ENCODE measurements at places on chromosomes 5 and 9. TPM values are rescaled to one million over a fixed set of nuclear protein-coding genes. Genes with fewer than 3 reads are reported as not detected.

DNA sequence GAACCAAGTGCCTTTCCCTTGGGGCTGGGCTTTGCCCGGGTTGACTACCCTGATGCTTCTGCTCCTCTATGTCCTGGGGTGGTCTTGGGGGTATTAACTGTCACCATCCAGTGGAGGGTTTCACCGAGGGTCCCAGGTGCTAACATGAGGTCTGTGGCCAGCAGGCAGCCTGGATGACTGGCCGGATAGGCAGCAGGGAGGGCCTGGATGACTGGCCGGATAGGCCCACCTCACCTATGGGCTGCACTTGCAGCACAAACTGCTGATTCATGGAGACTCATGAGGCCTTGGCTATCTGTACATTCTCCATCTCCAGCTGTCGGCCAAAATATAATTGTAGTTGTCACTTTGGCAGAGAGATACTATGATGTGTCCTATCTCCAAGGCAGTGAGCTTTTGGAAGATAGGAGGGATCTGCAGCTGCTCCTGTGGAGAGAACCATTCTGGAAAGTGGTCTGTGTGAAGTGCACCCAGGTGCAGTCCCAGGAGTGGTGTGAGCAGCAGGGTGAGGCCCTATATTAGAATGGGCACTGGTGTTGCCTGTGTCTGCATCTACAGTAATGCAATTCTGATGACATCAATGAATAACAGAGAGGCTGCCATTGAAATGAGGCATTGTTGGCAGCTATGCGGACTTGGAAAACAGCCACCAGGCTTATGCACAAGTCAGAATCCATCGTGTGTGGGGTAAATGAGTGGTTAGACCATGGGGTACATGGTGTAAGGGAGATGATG, 26.3 kb upstream of the CDKN2AIPNL start:
- DNase-seq, result no peak

PIP5K1B gene
- 13.8 TPM for total RNA-seq

GRCh38 chr9:108889649-108890067, 27.6 kb downstream of the ACTL7A start:
- DNase-seq, result no peak

ZNF367 gene
- total RNA-seq, result 1.8 TPM

DNA sequence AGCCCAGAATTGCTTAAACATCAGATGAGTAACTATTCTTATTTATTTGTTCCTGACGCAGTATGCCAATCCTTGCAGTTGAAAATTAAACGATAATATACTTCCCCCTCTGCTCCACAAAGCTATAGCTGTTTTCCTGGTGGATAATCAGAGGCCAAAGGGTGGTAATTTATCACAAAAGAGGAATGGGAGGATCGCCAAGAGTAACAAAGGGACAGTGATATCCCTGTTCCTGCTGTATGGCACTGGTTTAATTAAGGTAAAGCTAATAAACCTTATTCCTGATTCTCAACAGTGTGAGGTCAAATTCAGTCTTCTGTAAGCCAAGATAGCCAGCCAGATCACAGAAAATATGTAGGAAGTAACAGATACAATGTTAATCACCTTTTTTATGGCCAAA, 33.4 kb upstream of the PTGER4 start:
- no peak for DNase-seq

- DNase-seq, result no peak
Measured at GRCh38 chr9:128053560-128053959, 13.6 kb downstream of the NAIF1 start.

DOCK2 gene
- total RNA-seq, result 22.4 TPM

DNA sequence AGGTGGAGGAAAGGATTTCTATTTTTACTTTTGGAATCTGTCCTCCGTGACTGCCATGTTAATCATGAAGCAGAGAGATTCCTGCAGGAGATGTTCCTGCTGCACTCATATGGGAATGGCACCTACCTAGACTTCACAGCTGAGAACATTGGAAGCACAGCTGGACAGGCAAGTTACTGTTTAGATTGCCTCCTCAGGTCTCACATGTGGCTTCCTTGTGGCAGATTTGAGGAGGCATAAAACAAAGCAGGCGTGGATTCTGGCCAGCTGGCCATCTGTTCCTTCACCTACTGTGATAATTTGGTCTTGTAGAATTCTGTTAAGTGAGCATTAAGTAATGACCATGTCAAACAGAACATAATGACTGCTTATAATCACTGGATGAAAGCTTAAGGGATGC, 193.4 kb downstream of the EDIL3 start:
- no peak for DNase-seq

DNA sequence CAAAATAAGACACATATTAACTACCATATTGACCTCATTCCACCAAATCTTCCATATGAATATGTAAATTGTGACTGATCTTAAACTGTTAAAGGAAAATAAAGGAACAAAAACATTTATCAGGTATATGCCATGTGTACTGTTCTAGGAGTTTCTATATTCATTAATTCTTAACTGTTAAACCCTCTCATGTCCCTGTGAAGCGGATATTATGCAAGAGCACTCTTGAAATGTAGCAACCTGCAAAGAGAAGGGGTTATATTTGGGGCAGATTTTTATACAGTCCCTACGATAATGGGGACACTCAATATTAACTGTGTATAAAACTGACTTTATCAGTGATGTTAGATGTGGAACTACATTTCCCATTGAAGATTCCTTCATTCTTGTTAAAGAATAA, 184.9 kb upstream of the OR13F1 start:
- DNase-seq, result no peak

MEIKIN gene
- total RNA-seq, result not detected

DNA sequence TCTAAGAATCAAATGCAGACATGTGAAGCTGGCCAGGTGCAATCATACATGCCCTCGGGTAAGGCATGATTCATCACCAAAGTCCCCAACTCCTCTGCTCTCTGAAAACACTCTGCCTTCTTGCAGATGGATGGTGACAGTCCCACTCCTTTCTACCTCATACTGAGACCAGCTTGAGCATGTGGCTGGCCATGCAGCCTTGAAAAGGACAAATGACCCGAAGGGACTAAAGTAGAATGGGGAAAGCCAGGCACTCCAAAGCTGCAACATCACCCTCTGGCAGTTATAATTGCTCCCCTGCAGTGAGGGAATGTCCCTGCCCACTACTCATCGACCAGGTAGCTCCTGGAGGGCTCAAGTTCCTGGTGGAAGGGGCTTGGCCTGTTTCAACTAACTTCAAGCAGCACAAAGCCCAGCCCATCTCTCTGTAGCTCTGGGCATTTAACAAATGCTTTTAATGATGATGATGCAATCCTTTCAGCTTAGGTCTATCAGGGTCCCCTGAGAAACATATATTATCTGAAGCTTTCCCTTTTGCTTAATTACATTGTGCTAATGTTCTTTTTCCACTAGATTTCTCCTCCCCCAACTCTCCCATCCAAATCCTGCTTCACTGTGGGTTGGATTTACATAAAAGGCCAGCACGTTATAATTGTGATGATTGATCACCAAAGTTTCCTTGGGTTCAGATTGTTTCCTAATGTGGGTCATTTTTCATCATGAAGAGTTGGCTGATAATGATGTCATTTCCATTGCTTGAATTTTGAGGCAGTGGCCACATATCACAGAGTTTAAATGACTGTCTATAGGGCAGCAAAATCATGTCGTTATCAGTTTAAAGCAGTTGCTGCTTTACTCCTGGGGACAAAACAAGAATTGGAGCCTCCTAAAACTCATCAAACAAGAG, 436.5 kb upstream of the SLC30A5 start:
- no peak for DNase-seq

TTC33 gene
- total RNA-seq, result 12.6 TPM

DNA sequence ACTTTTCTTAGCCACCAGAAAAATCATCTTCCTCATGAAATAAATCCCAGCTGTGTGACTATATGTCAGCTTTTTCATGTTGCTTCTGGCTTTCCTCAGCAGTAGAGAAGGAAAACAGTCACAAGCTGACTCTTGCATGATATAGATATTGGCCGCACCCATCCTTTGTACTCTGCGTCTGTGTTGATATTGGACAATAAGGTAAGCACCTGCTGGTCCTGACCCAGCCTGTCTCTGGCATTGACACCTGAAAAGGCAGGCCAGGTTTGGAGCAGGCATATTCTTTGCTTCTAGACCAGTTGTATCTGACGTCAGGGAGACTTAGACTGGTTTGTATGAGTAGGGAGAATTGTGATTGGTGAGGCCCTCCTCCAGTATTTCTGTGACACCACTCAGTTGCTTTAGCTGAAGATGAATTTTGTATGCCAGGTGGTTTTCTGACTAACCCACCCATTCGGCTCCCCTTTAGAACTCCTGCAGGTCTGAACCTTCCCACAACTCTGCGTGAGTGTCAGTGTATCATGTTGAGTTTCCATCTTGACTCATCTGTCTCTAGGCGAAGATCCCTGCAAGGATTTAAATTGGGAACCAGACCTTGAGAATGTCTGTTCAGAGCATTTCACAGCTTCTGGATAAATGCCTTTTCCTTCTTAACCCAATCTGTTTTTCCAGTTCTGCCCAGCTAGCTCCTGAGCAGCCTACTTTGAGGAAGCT, 151.2 kb upstream of the RUSC2 start:
- DNase-seq, result peak; percentile 48

GRCh38 chr5:168288349-168289245, 2.8 kb upstream of the WWC1 start:
- peak; percentile 85 for DNase-seq

- DNase-seq, result no peak
Measured at GRCh38 chr5:43315682-43316081, 2.5 kb upstream of the HMGCS1 start.

MEGF10 gene
- 1.1 TPM for total RNA-seq

GRCh38 chr5:132190161-132190817, 37.4 kb downstream of the P4HA2 start:
- DNase-seq, result no peak

DNA sequence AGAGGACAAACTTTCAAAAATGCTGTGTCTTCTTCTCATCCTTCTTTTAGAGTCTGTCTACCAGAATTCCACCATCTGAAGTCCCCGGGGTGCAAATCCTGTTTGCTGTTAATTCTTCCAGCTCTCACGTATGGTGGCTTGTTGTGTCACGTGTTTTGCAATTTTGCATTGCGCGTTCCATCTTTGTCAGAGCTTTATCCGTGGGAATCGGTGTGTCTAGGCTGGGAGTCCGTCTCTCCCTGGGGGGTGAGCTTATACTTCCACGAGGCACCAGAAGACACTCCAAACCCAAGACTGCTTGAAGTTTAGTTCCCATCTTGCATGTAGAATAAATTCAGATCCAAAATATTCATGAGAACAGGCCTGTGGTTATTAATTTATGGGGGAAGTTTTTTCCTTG, 6.1 kb upstream of the FIBCD1 start:
- DNase-seq, result no peak

DNA sequence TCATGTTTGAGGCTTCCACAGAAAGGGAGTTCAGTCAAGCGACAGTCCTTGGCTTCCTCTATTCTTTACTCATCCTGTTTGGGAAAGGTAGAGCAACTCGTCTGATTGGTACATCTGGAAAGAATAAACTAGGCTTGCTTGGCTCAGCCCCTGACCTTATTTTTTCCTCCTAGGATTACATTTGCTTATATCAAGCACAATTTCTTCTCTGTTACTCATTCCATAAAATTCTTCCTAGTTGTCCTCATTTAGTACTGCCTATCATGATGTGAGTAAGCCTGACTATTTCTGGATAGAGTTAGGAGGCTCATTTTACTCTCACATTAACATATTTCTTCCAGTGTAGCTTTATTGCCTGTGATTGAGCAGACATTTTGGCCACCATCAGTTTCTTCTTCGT, 10.9 kb upstream of the CARNMT1 start:
- DNase-seq, result no peak

DNA sequence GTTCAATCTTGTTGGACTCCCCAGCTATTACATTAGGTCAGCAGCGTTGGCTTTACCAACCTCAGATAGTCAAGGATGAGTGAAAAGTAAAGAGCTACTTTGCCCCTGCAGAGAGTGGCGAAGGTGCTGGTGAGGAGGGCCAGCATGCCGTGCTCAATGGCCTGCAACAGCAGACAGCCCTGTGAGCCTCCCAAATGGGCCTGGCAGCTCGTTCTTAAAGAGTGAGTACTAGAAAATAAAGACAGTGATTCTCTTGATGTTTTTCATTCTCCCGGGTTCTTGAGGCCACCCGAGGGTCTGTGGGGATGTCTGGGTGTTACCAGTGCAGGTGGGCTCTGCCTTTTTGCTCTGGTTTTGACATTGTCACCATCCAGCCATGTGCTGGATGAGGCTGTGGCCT, 16.2 kb downstream of the GADD45G start:
- no peak for DNase-seq

- no peak for DNase-seq
Measured at GRCh38 chr9:34996905-34997279, 7.3 kb downstream of the DNAJB5 start.

DNA sequence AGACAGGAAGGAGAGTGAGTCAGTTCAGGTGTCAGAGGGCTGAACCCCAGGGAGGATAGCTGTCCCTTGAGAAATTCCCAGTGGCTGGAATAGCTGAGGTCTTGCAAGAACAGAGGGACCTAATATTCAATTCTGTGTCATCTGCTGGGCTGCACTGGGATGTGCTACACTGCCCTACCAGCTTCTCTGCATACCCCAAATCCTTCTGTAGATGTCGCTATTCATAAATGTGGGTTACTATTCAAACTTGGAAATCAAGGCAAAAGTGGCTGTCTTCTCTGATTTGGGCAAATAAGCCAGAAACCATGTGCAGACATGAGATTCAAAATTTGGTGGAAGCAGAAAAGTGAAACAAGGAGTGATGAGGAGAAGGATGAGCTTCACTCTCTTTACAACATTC, 16.3 kb downstream of the TNFSF8 start:
- no peak for DNase-seq

ELP1 gene
- 24.2 TPM for total RNA-seq
